ENCODE measurements at places on chromosomes 11 and 22.

GRCh38 chr22:43246188-43246587 lies 59.3 kb upstream of the TTLL12 start:
- no peak for DNase-seq

- DNase-seq: no peak
Observed at GRCh38 chr22:42328130-42328783, 57.8 kb upstream of the TCF20 start.

GRCh38 chr11:116613206-116613875 lies 159.4 kb downstream of the BUD13 start:
- no peak for DNase-seq

DNA sequence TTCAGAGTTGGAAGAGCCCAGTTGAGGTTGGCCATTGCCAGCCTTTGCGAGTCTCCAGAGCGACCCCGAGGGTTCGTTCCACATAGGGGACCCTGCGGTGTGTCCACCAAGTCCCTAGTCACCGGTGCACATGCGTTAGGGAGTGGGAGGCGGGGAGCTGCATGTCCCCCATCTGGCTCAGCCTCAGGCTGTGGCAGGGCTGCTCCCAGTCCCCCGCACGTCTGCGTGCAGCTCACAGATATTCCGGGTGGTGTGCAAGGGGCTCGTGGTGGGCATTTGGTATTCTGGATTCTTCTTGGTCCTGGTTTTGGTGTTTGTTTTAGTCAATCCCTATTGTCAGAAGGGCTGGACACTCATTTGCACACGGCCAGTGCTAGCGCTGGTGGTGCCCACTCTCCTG lies 48.8 kb downstream of the MUC6 start:
- no peak for DNase-seq

- DNase-seq: no peak
Observed at GRCh38 chr11:8250434-8250833, 13.2 kb downstream of the LMO1 start.

GRCh38 chr11:130536106-130537040 lies 87.9 kb downstream of the ADAMTS15 start:
- no peak for DNase-seq

DNA sequence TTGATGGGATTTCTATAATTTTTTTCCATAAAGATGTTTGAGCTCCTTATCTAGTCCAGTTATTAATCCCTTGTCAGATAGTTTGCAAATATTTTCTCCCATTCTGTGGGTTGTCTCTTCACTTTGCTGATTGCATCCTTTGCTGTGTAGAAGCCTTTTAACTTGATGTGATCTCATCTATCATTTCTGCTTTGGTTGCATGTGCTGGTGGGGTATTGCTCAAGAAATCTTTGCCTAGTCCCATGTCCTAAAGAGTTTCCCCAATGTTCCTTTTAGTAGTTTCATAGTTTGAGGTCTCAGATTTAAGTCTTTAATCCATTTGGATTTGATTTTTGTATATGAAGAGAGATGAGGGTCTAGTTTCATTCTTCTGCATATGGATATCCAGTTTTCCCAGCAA lies 1.7 kb upstream of the IL2RB start:
- no peak for DNase-seq

DNA sequence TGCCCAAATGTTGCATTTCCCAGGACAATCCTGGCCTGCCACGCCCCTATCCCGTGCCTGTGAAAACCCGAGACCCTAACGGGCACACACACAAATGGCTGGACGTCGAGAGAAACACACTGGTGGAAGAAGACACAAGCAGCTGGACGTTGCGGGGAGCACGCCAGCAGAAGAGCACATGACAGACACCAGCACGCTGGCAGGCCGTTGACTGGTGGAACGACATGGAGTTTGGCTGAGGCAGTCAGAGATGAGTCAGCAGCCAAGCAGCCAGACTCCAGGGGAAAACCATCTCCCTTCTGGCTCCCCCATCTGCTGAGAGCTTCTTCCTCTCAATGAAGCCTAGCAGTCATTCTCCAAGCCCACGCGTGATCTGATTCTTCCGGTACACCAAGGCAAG lies 606.7 kb upstream of the LRRC4C start:
- no peak for DNase-seq

DNA sequence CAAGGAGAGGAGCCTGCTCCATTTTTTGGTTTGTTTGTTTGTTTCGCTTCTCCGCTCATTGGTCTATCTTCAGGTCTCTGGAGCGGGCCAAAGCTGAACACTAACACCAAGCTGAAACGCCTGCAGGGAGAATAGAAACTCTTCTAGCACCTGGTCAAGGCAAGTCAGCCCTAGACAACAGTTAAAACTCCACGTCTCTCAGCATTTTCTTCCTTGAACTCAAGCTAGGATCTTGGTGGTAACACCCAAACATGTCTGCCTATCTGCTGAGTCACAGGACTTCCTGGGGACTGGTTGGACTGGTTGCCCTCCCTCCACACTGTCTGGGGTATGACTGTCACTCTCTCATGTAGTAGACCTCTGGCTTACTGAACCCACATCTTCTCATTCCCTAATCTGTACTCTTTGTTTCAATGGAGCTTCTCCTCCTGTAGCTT lies 23.9 kb upstream of the RBFOX2 start:
- no peak for DNase-seq

DNA sequence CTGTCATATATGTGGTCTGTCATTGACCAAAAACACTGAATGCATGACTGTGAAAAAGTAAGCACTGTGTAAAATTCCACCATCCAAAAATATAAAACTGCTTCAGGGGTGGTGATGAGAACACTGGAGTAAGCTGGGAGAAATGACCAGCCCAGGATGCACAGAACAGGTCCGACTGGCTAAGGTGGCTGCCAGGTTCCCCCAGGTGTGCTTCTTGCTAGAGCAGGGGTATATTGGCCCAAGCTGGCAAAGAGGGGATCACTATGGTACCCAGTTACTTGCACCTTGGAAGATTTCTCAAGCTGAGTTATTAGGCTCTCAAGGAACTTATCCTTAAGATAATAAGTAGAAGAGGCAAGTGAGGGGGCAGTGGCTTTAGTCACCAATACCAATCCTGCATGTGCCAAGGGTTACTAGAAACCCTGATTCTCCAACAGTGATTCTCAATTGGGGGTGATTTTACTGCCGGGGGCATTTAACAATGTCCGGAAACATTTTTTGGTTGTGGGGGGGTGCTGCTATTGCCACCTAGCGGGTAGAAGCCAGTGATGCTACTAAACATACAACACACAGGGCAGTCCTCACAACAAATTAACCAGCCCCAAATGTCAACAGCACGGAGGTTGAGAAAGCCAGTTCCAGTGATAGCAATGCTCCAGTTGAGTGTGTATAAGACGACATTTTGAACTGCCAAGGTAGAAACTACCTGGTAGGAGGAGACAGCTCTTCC lies 15.7 kb downstream of the SNU13 start:
- no peak for DNase-seq

DNA sequence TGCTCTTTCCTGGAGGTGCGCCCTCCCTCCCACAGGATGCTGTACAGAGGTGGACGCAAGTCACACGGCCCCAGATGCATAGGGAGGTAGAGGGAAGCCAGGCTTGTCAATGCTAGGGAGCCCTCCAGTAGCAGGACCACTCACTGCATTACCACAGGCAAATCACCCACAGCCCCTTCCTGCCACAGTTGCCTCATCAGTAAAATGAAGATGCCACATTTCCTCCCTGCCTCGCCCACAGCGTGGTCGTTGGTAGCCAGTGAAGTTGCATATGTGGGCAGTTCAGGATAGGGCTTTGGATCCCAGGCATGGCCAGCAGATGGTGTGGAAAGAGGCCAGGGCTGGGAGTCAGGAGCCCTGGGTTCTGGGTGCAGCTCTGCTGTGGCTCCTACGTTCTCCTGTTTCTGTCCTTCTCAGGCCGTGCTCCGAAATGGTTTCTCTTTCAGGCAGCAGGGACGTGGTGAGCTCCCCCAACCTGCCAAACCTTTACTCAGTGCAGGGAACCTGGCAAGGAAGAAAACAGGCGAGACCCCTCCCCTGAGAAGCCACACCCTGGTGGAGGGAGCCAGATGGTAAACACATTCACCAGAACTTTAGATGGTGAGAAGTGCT lies 22.6 kb downstream of the DAGLA start:
- DNase-seq: no peak

DNA sequence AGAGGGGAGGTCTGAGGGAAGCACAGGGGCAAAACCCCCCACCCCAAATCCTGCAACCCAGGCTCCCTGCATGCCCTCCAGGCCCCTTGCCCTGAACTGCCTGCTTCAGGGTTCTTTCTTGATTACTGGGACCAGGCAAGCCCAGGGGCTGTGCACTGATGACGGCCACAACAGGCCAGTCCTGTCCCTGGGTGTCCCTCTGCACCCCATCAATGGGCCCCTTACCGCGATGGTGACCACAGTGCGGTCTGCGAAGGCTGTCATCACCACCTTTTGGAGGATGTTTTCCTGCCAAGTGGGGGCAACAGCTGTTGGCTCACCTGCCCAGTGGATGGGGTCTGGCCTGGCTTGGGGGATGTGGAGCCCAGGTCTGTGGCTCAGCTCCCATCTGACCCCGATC lies 5.0 kb upstream of the KCNJ11 start:
- DNase-seq: no peak

DNA sequence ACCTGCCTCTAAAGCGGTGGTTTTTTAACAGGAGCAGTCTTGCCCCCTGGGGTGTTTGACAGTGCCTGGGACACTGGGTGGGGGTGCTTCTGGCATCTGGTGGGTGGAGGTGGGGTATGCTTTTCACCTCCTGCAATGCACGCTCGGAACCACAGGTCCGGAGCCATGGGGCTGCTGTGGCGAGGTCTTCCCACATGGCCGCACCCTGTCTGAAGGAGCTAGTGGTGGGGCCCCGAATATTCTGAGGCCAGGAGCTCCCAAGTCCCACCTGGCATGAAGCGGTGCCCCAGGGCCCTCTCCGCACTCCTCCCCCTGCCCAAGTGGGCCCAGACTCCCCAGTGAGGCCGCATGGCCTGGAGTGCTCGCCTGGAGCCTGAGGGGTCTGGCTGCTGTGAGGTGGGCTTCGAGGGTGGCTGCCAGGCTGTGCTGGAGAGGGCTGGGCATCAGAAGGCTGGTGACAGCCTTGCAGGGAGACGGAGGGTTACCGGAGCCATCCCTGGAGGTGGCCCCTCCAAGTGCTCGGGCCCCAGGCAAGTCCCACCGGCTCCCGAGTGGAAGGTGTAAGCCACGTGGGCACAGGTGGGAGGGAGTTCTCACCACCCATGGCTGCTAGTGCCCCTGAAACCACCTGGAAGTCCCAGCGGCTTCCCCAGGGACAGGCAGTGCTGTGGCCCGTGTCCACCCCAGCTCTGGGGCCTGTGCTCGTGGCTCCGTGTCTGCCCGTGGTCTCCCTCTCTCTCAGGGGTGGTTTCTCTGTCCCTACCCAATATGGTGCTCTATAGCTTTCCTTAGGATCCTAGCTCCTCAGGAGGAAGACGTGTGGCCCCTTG lies 15.1 kb downstream of the TBX1 start:
- no peak for DNase-seq

GRCh38 chr22:30763815-30764673 lies 69.4 kb downstream of the OSBP2 start:
- DNase-seq: peak; percentile 32

DNA sequence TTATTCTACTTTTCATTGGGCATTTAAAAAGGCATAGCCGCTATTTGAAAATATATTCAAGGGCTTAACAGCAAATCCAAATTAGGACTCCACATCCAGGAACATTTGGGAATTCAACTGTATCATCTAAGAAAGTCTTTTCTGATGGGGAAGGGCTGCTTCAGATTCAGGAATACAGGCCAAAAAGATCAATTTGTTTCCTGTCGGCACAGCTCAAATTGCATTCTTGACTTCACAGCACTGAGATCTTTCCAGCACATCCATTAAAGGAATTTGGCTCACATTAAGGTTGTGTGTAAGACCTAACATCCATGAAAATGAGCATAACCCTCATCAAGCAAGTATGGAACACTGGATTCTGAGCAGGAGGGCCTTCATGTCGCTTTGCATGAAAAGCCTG lies 1169.5 kb upstream of the CCDC90B start:
- no peak for DNase-seq

DNA sequence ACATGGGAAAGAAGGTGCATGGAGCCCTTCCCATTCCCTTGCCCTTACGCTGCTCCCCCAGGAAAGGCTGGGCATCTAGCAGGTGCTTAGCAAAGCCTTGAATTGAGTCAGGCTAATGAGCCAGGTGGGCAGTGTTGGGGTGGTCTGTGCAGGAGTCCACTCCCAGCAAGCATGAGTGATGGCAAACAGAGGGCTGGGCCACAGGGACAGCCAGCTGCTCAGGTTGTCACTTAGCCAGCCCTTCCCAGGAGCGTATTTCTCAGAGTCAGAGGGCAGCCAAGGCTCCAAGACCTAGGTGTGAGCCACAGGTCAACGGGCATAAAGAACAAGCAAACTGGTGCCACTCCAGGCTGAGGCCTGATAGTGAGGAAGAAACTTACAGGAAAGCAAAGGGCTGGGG lies 149.8 kb downstream of the DSCAML1 start:
- no peak for DNase-seq

GRCh38 chr11:134060316-134060715 lies 8.6 kb upstream of the JAM3 start:
- DNase-seq: no peak

DNA sequence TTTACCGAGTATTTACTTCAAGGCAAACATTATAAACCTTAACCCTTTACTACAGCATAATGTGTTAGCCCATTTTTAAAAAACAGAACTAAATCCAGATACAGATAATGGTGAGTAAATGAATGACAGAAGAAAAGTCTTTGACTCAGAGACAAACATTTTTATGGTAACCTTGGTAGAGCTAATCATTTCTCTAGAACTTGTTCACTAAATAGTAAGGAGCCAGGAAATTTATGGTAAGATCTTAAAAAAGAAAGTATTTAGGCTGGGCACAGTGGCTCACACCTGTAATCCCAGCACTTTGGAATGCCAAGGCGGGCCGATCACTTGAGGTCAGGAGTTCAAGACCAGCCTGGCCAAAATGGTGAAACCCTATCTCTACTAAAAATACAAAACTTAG lies 11.5 kb upstream of the FUT4 start:
- no peak for DNase-seq

GRCh38 chr11:67404515-67405195 lies 772 bp downstream of the TBC1D10C start:
- no peak for DNase-seq

GRCh38 chr11:20259506-20259905 lies 99.2 kb upstream of the DBX1 start:
- no peak for DNase-seq

DNA sequence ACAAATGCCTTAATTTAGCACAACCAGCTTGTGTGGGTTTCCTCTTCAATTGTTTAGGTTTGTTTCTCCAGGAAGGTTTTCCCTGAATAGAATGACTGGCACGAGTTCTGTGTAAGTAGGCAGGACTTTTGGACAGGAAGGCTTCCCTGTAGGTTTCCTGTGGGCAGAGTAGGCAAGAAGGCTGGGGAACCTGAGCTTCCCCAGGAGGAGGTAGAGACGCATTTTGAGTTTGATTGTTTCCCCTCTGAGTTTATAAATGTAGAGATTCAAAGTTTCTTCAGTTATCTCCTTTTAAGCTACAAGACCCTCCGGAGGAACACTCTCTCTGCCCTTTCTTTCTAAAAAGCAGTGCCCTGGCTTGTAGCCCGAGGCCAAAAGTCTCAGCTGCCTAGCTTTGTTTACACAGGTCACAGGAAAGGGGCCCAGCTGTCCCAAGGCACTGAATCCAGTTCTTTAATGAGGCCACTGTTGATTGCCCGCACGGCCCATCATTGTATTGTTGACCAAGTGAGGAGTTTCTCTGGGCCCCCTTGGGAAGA lies 66.6 kb upstream of the RDX start:
- no peak for DNase-seq
